T-helper 17 cell (primary cell): ENCODE measurements at places on chromosomes 2 and 18. TPM values are rescaled to one million over a fixed set of nuclear protein-coding genes. Genes with fewer than 3 reads are reported as not detected.

GRCh38 chr2:211159972-211160371, 603.6 kb downstream of the CPS1 start:
- no peak for DNase-seq

The UGT1A3 gene
- total RNA-seq: not detected

The ABCG5 gene
- not detected for total RNA-seq

GRCh38 chr18:36934884-36935283, 106.0 kb downstream of the KIAA1328 start:
- no peak for DNase-seq

DNA sequence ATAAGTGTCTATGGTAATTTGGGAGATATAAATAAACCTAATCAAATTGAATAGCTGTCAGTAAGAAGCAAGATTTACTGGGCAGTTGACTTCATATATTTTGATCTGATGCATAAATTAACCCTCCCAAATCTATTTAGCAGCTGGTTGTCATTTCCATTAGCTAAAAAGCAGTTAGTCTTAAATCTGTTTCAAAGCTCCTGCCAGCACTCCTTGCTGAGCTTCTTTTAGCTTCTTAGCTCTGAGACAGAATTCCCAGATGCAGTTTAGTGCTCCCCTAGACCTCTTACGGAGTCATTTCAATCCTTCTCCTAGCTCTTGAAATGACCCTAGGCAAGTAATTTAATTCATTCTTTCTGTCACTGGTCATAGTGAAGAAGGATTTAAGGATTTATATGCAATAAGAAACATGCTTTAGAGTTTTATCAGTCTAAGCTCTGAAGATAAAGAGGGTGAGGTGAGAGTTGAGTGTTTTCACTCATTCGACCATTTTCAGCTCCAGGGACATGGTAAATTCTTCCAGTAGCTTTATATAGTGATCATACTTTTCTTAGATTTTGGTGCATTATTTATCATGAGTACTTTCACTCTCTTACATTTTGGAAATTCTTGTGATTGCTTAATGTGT, 98.9 kb downstream of the PHLPP1 start:
- DNase-seq: no peak

The CCDC74A gene
- 2.3 TPM for total RNA-seq

DNA sequence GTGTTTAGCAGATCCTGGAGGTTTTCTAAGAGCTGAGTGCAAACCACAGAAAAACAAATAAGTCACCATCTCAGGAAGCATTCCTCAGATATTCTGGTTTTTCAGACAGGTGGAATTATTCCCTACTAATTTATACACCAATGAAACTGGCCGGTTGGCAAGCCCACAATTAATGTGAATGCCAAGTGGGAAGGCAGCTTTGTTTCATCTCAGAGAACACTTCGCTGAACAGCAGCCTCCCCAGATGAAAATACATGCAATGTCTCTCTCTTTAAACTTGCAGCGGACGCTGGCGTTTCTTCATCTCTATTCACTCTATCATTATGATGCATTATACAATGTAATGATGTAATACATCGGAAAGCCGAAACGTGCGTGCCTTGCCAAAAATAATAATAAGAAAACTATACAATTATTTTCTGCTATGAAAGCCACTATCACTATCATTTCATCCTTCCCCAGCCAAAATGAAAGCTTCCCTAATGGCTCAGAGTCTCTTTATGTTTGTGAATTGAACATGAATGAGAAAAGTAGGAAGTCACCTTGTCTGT, 649.4 kb downstream of the BCL11A start:
- DNase-seq: no peak
